ENCODE measurements at places on chromosomes 2 and 18.

GRCh38 chr18:36149514-36150289 is 20.0 kb downstream of the ELP2 start:
- no peak for DNase-seq

GRCh38 chr18:8824846-8825245 is 119.5 kb downstream of the MTCL1 start:
- DNase-seq = no peak

DNA sequence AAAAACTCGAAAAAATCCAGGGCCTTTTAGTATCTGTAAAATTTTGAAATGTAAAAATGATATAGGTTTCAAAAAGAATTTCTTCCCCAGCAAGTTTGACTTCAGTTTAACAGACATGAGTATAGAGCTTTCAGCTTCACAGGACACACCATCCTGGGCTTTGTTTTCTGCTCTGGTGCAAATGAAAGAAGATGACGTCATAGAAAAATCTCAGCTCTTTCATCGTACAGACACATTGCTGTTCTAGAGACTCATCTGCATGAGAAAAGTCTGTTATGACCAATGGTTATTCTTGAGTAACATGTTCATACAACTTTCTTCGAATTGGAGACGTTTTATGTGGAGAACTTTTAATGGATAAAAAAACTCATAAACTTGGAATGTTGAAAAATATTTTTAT is 111.7 kb upstream of the DYNAP start:
- no peak for DNase-seq

- DNase-seq = no peak
Observed at GRCh38 chr18:9705183-9705829, 2.8 kb upstream of the RAB31 start.

DNA sequence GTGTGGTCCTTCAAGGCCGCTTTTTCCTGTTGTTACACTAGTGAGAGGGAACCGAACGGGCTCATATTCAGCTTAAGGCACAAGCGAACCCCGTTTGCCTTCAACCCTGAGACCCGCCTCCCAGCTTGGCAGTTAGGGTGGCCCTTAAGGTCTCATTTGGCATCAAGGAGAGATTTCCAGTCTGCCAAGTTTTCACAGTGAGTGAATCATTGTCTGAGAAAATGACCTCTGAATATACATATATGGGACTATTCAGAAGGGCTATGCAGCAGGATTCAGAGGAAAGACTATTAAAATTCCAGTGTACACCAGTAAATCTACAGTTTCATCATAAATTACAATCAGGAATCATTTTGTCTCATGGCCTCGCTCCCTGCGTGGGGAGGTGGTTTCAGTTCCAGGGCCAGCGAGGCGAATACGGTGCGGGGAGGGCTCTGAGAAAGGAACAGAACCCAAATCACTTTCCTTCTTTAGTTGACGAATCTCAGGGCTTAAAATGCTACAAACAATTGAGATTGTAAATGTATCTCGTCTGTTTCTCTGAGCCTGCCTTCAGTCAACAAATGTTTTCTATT is 231.4 kb downstream of the FAM210A start:
- no peak for DNase-seq

DNA sequence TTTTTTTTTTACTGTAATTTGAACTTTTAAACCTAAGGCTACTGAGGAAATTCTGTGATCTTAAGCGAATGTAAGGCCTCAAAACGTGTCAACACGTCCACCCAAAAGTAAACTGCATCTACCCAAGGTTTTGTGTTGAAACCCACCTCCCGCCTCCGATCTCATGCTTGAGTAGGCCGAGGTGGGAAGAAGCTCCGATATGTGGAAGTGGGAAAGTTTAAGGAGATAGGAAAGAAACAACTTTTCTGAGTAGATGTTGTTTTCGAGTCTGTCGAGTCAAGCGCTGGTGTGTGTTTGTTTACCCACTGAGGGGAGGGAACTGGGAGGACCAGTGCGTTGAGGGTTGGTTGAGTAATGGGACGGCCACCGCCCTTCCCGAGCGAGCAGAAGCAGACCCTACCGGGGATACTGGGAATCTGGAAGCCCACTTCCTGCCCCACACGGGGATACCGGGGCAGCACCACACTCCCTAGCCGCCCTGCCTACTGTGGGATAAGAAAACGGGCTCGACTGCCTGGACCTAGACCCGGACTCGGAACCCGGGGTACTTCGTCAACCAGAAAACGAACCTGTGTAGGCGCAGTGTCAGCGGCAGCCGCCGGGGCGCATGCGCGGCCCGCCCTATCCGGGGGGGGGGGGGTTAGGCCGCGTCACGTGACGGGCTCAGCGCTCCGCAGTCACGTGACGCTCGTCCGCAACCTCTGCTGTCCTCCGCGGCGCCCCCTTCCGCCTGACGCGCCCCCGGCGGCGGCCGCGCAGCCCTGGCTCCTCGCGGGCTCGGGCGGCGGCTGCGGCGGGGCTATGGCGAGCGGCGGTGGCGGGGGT is at the start of gene RETREG2:
TSS of gene RETREG2 (plus strand) at position 724 of the 825 bp plus-strand sequence. CDS start at position 802, 78 bp downstream.
- peak; percentile 88 for DNase-seq

DNA sequence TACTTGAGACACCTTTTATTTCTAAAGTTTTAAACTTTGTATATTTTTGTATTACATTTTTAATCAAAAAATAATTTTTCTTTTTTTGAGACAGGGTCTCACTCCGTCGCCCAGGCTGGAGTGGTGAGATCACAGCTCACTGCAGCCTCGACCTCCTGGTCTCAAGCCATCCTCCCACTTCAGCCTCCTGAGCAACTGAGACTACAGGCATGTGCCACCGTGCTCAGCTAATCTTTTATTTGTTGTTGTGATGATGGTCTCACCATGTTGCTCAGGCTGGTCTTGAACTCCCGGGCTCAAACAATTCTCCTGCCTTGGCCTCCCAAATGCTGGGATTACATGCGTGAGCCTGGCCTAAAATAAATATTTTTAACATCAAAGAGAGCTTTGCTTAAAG is 218.7 kb upstream of the SH3BP4 start:
- DNase-seq = no peak

DNA sequence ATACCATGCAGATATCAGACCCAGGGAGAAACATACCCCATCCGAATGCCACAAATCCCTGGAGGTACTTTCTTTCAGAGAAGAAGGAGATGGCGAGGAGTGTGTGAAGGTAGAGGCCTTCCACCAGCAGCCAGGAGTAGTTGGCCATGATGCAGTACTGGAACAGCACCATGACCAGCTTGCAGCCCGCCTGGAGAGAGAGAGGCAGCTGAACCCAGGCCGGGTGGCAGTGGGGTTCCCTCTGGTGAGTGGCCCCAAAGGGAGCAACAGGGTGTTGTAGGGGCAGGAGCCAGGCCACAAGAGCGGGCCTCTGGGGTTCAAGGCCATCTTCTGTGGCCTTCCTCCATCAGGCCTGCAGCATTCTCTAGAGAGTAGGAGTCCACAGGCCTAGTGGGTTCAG is 30.2 kb downstream of the TMEM37 start:
- no peak for DNase-seq

DNA sequence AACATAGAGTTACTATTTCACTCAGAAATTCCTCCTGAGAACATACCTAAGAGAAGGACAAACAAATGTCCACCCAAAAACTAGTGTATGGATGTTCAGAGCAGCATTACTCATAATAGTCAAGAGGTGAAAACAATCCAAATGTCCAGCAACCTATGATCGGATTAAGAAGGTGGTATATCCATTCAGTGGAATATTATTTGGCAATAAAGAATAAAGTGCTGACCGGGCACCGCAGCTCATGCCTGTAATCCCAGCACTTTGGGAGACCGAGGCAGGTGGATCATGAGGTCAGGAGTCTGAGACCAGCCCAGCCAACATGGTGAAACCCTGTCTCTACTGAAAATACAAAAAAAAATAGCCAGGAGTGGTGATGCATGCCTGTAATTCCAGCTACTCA is 182.8 kb upstream of the AGAP1 start:
- DNase-seq = no peak

DNA sequence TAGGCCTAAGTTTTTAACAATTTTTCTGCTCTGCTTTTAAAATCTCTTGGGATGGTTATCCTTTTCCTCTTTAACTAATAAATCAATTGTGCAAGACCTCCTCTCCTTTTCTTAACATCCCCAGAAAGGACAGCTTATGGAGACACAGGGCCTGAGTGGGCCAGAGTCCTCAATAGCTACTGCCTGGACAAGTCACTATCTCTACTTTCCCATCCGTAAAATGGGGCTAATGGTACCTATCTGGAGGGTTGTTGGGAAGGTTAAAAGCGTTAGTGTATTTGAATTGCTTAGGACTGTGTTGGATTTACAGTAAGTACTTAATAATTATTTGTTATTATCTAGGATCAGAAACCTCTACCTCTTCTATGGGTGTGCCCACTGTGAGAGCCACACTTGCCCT is 60.1 kb downstream of the TGIF1 start:
- DNase-seq = no peak

Data from ACHN (cell line).